ENCODE measurements at places on chromosomes 4 and X.

DNA sequence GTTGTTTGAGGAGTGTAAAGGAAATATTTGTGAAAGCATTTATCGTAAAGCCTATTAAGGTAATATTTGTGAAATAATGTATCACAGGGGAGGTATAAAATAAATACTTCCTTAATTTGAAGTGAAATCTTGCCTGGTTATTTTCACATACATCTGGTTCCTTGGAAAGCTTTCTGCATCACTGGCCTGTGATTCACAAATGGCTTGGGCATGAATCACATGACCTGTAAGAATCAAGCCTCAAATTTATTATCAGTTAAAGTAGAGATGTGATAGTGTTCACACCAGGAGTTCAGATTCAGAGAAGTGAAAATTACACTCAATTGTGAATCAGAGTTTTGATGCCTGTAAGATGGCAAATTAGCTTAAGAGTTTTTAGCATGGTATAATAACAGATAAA, 1911.4 kb downstream of the STIM2 start:
- DNase-seq, result no peak

GRCh38 chrX:152038804-152039203, 64.3 kb upstream of the GABRE start:
- no peak for DNase-seq

- no peak for DNase-seq
Measured at GRCh38 chr4:130296448-130296847, 1200.5 kb downstream of the C4orf33 start.

GRCh38 chrX:156002507-156002906, 5.0 kb downstream of the IL9R start:
- no peak for DNase-seq
